ENCODE measurements at places on chromosomes 1 and 21. TPM values are rescaled to one million over a fixed set of nuclear protein-coding genes. Genes with fewer than 3 reads are reported as not detected.

The ANGPTL3 gene
- total RNA-seq, result not detected

The CFAP74 gene
- total RNA-seq, result not detected

The AGPAT3 gene
- 37.5 TPM for total RNA-seq

The CCDC185 gene
- not detected for total RNA-seq

The KRTAP21-2 gene
- not detected for total RNA-seq

The SEC16B gene
- 4.0 TPM for total RNA-seq

The PHC2 gene
- 163 TPM for total RNA-seq

The OR2T29 gene
- total RNA-seq, result not detected

The HSD17B7 gene
- 41.7 TPM for total RNA-seq

The SHE gene
- total RNA-seq, result not detected

The AIRE gene
- total RNA-seq, result not detected

The CYP4X1 gene
- total RNA-seq, result not detected

The SPRR1A gene
- total RNA-seq, result not detected

The CYP4Z1 gene
- total RNA-seq, result not detected

The FCER1G gene
- total RNA-seq, result not detected
